ENCODE measurements at places on chromosomes 6 and 20.

DNA sequence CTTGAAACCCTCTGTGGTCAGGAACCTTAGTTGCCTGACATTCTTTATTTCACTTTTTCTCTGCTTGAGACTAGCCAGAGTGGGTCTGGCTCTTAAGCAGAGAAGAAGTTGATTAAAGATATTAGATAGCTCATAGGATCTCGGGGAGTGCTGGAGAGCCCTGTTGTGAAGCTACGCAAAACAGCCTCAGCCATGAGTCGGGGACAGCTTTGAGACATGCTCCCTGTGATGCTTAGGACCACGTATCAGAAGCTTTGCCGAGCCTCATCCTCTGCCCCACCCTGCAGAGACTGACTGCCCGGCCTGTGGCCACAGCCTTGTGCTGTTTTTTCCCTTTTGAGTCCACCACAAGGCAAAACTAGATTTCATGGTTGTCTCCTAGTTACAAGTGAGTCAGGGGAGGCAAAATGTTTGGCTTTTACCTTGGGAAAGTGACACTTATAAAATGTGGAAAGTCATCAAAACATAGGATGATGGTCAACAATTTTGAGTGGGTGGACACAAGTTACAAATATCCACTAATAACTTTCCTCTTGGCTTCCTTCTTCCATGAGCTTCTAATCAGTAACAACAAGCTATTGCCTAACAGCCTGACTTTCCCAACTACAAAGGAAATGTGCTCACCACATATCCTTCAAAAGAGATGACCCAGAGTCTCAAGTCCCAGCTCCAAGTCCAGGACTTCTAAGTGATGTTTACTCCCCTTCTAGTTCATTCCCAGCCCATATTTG is 108.4 kb downstream of the JAG1 start:
- DNase-seq: no peak

GRCh38 chr6:78484198-78485064 is 382.9 kb upstream of the IRAK1BP1 start:
- no peak for DNase-seq

- DNase-seq: peak; percentile 12
These were observed 1358.6 kb upstream of the GJE1 start for GRCh38 chr6:140774080-140774505.

DNA sequence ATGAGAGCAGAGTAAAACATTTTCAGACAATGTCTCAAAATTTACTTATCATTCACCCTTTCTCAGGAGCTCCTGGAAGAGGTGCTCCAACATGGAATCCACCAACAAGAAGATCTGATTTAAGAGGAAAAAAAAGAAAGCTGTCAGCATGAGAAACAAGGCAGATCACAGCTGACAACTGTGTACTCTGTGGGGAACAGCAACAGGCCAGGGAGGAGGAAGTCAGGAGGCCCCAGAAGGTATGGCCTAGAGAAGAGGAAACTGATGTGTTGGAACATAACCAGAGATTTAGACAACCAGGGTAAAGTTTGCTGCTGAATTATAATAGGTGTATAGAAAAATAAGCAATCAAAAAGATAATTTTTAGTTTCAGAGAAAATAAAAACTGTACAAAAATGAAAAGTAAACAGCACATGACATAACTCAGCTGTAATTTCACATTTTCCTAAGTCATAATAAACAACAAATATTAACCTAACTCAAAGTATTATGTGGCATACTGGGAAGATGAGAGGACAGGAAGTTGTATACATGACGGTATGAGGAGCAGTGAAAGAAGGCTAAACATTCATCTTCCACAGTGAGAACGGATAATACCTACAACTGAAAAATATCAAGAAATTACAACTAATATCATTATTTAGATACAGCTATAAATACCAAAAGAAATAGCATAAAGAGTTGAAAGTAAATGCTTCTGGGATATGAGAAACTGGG is 113.6 kb upstream of the EMILIN3 start:
- no peak for DNase-seq

DNA sequence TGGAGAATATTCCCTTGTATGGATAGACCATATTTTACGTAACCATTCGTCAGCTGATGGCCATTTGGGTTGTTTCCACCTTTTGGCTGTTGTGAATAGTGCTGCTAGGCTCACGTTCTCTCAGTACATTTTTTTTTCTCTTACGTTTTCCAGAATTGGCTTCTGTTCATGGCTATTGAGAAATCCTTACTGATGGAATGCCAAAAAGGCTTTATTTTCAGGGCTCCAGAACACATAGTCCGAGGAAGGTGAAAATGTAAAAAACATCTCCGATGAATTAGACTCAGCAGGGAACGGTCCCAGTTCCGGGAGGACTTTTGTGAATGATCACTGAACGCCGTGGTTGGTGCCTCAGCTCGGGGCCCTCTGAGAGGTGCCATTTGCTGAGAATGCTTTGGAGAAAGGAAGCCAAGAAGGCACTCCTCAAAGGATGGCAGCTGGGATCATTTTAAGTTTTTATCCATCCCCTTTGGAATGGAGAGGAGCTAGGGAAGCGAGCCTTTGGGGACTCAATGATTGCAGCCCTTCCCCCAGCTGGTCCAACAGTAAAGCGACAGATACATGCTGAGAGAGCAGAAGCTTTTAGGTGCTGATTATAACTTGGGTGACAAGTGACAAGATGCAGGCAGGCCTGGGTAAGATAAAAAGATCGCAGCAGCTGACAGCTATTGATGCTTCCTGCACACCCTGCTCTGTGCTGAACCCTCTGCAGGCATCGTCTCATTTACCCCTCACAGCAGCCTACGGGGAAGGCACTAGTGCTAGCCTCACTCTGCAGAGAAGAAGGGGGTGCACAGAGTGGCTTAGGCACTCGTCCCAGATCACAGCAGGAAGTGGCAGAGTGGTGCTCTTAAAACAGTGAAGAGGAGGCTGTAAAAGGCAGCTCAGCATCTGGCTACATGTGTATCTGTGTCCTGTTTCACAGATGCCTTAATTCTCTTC is 133.4 kb upstream of the KCNG1 start:
- DNase-seq: no peak

DNA sequence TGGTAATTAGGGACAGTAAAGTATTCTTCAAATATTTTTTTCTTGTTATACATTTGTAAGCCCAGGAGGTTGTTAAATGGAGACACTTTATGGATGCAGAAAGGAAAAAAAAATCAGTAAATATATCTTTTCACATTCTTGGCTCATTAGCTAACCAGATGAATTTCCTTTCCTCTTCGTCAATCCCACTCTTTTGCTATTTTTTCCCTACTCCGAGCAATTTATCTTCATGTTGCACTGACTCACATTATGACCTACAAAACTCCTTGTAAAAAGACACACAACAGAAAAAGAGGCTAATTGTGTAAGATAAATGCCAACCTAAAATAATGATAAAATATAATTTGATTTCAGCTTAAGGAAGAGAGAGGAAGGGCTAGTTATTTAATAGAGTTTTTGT is 472.9 kb upstream of the ZNF337 start:
- no peak for DNase-seq

DNA sequence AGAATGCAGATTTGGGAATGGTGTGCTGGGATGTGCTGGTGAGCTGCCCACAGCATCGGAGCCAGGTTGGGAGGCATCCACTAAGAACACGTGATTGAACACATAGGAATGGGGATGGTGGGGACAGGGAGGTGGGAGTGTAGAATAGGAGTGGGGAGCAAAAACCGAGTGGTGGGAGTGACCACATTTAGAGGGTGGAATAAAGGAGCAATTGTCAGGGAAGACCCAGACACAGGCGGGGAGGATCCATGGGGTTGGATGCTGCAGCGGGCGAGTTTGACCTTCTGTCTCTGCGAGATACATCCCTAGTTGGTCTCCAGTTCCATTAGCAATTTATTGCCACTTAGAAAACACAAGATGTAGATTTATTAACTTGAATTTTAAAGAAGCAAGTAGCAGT is 4.7 kb downstream of the NAA20 start:
- DNase-seq: no peak

DNA sequence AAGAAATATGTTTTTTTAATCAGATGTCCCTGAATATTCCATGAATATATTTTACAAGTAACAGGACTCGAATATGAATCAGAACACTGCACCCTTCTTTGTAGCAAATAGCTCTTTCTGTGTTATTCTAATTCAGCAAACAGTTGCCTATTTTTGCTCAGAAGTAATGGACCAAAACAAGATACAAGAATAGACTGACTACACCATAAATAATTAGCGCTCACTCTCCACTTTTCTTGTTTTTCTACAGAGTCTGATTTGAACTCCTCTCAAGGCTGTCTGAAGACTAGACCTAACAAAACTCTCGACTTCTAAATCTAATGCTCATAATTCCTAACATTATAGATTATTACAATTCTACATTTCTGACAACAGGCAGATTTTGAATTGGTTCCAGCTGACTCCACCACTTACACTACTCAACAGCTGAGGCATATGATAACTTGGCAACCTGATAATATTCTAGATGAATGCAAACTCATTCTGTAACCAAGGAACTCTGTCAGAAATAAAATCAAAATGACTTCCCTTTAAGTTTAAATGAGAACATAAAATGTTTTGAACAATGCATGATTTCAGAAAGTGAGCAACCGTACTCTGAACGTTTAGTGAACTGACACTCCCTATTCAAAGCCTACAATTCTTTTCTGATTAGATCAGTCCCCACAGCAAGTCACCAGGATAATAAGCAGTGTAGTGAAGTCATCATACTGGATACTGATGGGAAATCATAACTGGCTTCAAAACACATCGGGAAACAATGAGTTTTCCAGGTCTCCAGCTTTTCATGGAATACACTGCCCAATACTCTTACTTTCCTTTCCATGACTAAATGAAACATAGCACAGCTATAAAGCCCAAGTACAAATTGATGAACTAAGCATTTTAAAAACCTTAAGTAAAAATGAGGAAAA is 114.2 kb upstream of the BEND6 start:
- DNase-seq: peak; percentile 70

- no peak for DNase-seq
These were observed 305.8 kb downstream of the TFAP2C start for GRCh38 chr20:56934888-56935287.

DNA sequence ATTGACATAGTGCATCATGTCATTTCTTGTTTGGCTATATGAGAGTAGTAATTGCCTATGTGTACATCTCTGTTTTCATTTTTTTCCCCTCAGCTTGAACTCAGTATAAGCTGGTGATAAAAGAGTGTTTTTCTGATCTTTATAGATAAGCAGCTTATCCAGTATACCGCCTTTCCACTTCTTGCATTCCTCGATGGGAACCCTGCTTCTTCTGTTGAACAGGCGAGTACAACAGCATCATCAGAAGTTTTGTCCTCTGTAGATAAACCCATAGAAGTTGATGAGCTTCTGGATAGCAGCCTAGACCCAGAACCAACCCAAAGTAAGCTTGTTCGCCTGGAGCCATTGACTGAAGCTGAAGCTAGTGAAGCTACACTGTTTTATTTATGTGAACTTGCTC is 32.3 kb downstream of the HSF2 start:
- DNase-seq: no peak

DNA sequence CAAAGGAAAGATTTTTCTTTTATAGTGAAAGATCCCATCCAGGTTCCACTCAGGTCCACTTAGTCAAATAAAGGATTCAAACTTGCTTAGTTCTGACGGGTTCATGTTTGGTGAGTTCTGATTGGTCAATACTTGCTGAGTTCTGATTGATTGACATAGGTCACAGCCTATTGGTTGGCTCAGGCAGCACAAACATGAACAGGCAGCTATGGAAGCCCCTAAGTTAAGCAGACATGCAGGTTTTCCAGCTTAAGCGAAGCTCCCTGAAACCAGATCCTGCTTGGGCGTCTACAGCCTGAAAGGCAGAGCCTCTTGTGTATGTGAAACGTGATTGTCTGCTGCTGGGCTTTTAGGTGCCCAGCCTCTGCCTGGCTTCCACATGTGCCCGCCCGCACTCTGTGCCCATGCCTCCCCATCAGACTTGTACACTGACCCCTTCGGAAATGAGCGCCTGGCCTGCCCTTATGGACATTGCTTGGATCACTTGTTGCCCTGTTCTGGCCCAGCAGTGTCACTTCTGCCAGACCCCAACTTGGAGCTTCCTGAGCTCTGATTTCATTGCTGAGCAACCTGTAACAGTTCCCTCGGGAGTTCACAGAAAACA is 45.4 kb upstream of the ECI2 start:
- no peak for DNase-seq

DNA sequence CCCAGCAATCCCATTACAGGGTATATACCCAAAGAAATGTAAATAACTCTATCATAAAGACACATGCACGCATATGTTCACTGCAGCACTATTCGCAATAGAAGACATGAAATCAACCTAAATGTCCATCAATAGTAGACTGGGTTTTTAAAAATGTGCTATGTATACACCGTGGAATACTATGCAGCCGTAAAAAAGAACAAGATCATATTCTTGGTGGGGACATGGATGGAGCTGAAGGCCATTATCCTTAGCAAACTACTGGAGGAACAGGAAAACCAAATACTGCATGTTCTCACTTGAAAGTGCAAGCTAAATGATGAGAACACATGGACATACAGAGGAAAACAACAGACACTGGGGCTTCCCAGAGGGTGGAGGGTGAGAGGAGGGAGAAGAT is 201.2 kb downstream of the GMDS start:
- no peak for DNase-seq

DNA sequence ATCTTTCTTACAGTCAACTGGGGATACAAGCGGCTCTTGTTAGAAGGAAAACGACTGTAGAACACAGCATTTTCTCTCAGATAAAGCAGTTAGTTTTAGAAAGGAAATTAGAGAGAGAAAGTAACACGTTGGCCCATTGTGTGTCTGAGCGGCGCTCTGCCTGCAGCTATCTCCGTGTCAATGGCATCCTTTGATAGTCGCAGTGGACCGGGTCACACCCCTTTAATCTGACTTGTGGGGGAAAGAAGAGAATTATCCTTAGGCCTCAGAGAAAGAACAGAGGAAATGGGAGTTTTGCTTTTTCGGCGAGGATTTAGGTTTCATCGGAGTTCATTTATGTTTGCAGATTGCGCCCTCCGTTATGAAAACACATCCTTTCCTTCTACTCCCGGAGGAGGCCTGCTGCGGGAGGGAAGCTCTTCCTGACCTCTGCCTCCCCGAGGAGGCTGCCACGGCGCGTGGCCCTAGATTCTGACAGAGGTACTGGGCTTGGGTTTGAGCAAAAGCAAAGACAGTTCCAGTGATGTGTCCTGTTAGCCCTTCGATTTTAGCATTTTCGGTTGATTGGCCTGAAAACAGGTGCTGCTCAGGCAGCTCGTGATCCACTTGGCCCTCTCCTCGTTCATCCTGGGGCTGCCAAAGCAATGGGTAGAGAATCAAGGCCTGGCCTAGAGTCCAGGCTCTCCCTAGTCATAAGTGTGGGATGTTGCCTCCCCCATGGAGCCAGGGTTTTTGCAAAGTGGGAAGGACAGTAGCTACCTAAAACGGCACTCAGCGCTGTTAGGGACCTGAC is 74.9 kb downstream of the ZDHHC14 start:
- no peak for DNase-seq

- no peak for DNase-seq
These were observed 104.0 kb downstream of the COL12A1 start for GRCh38 chr6:75101896-75102295.

DNA sequence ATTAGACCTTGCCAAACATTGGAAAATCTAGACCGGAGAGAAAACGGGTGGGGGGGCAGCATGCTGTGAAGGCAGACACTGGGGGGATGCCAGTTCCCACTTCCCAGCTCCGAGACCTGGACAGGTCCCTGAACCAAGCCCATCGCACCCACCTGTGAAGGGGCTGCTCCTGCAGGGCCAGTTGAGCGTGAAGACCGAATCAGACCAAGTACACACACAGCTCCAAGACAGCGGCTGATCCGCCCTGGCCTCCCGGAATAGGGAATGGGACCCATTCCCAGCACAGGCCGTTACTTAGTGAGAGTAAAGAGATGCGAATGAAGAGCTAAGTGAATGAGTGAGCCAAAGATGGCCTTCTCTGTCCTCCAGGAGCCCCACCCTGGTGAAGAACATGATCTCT is 41.5 kb upstream of the MDFI start:
- no peak for DNase-seq

Measured in hepatic stellate cell (primary cell).